ENCODE measurements at places on chromosomes 7 and 10.

- no peak for DNase-seq
Observed at GRCh38 chr7:44743750-44744149, 4.9 kb upstream of the ZMIZ2 start.

- DNase-seq, result no peak
Observed at GRCh38 chr10:71309919-71310318, 9.1 kb upstream of the SLC29A3 start.

- no peak for DNase-seq
Observed at GRCh38 chr10:124983321-124983720, 41.4 kb downstream of the ZRANB1 start.

DNA sequence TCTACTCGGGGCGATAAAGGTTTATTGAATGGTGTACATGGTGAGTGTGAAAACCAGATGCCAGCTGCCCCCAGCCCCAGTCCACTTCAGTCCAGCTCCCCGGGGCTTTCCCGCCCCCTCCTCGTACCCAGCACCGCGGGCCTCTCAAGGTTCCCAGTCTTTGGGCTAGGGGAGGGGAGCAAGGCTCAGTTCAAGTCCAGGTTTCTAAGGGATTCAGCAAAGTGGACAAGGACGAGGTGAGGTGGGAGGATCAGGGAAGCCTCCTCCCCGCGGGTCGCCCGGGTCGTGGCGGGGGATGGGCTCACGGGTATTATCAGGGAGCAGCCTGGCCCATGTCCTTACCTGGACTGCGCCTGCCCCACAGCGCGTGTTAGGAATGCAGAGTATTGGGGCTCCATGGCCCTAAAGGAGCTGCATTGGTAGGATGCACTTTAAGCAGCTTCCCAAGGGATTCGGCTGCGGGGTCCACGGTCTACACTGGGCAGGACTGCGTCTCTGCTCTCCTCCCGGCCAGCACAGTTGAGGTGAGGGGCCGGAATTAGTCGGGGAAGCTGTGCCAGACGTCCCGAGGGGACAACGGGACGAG is 541 bp upstream of the PFKFB3 start:
- no peak for DNase-seq

DNA sequence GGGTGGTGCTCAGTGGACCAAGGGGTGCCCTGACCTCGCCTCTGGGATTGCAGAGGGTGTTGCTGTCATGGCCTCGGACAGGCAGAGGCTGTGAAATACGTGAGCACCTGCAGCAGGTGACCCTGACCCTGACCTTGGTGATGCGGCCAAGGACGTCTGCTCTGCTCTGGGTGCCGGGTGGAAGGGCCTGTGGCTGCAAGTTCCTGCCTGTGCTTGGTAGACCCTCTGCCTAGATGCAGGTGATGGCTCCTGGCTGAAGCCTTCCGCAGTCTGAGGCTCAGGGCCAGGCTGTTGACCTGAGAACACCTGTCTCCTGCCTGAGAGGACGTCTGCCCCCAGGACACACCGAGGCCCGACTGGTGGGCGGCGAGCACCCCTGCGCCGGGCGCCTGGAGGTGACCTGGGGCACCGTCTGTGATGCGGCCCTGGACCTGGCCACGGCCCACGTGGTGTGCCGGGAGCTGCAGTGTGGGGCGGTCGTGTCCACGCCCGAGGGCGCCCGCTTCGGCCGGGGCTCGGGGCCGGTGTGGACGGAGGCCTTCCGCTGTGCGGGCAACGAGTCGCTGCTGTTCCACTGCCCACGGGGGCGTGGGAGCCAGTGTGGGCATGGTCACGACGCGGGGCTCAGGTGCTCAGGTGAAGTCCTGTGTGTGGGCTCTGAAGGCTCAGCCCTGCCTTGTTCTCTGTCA is 4.4 kb downstream of the SCART1 start:
- DNase-seq, result no peak

DNA sequence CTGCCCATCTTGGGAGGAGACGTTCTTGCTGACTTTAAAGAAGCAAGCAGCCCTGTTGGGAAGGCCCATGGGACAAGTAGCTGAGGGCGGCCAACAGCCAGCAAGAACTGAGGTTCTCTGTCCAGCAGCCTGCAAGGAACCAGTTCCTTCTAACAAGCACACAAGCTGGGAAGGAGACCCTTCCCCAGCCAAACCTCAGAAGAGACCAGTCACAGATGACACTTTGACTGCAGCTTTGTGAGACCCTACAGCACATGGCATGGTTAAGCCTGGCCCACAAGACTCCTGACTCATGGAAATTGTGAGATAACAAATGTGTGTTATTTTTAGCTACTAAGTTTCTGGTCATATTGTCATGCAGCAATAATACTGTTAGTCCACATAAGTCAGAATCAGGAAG is 99.9 kb downstream of the PRLHR start:
- no peak for DNase-seq

DNA sequence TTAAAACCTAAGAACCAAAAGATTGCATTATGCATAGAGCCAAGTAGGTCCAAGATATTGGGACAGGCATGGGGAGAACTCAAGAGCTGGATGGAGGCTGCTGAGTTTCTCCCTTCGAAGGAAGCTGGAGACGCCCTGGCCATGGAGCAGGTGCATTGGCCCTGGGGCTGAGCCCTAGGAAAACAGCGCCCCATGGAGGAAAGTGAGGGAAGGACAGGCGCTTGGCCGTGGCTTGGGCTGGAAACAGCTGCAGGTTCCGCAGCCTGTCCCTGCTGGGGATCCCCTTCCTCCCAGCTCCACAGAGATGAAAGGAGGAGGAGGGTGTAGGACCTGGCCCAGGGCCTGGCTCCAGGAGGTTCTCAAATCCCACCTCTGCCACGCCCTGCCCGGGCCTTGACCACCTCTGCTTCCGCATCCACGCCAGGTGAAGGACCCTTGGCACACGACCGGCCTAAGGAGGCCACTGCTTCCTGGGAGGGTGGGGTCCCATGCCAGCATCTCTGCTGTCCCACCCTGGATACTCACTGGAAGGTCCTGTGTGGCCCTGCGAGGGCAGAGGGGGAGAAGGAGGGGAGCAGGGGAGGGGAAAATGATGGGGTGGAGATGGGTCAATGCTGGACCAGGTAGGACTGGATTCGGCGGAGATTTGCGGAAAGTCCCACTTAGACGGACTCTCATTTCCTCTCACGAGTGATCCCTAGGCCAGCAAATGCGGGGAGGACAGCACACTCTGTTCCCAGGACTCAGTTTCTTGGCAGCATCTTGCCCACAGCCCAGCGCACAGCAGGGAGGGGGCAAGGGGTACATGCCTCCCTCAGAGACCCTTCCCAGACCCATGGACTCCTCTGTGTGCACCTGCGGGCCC is 258.6 kb upstream of the TCERG1L start:
- DNase-seq, result no peak

- no peak for DNase-seq
Observed at GRCh38 chr7:18684916-18685315, 189.4 kb downstream of the HDAC9 start.

- DNase-seq, result no peak
Observed at GRCh38 chr10:92799568-92799967, 48.8 kb upstream of the EXOC6 start.

DNA sequence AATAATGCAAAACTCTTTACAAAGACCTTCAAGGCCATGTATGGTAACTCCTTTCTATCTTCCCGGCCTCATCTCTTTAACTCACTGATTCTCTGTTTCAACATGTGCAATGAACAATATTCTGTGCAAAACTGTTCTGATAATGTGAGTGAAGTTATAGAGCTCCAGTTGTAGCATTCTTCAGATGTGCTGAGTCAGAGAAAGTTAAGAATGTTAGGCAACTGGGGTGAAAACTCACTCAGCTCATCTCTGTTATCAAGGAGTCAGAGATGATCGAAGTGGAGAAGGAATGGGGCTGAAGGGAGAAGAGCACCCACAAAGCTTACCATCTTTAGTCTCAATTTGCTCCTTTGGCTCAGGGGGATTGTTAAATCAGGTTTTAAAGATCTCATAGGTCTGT is 344.7 kb upstream of the NPSR1 start:
- no peak for DNase-seq

DNA sequence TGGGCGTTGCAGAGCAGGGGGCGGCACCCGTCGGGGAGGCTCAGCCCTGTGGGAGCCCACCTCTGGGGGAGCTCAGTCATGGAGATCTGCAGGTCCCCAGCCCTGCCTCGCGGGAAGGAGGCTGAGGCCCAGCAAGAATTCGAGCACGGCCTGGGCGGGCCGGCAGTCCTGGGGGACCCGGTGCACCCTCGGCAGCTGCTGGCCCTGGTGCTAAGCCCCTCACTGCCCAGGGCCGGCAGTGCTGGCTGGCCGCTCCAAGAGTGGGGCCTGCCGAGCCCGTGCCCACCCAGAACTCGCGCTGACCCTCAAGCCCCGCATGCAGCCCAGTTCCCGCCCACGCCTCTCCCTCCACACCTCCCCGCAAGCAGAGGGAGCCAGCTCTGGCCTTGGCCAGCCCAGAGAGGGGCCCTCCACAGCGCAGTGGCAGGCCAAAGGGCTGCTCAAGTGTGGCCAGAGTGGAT is 76.2 kb downstream of the TMEM26 start:
- no peak for DNase-seq

GRCh38 chr10:131724891-131725580 is 175.8 kb upstream of the PPP2R2D start:
- DNase-seq, result no peak

GRCh38 chr10:104254493-104255310 is at the start of gene GSTO1:
Gene GSTO1 (plus strand): TSS chr10:104254892. CDS start chr10:104254929, 37 bp downstream.
- DNase-seq, result peak; percentile 58

GRCh38 chr10:14299556-14299955 is 31.2 kb downstream of the FRMD4A start:
- DNase-seq, result no peak

DNA sequence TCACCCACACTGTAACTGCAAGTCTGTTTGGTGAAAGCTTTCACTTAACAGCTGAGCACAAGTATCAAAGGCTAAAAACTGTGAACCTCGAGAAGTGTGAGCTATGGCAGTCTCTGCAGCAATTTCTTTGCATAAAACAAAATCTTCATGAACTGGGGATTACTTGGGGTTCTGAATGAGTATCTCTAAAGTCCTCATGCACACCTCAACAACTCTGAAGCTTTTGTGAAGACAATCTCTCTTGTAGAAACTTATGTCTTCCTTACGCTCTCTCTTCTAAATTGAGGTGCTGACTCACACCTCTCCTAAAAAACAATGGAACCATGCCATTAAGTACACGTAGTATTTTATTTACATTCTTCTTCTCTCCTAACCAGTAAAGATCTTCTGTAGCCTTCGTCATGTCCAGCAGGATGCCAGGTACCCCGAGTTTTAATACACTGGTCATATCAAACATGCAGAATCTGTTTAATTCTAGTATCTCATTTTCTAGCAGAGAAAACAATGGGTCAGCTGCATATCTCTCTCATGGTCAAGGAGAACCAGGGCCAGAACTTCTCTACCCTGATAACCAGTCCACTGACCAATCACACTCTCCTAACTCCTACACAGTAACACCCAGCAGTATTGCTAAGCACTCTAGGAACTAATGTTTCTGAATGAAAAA is 76.9 kb downstream of the UBE2H start:
- no peak for DNase-seq

GRCh38 chr10:96137567-96137966 is 7.5 kb downstream of the ZNF518A start:
- no peak for DNase-seq

- no peak for DNase-seq
Observed at GRCh38 chr7:79282882-79283602, 170.4 kb downstream of the MAGI2 start.

DNA sequence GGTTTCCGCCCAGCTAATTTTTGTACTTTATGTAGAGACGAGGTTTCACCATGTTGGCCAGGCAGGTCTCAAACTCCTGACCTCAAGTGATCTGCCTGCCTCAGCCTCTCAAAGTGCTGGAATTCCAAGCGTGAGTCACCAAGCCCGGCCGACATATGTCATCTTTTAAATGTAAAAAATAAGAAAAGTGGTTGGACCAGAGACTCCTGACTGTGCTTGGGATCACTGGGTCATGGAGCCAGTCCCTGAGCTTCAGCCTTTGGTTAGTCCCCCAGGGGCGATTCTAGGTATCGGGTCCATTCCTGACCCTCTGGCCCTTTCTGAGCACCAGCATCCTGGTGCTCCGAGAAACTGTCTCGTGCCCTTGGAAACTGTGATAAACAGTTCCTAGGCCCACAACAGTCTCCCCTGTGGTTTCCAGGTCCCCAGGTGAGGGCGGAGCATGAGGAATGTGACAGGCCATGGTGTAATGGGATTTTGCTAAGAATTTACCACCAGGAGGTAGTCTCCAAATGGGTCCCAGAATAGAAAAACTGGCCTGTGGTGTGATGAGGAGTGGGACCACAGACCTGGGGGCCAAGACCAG is 32.8 kb downstream of the UBTD1 start:
- DNase-seq, result no peak

DNA sequence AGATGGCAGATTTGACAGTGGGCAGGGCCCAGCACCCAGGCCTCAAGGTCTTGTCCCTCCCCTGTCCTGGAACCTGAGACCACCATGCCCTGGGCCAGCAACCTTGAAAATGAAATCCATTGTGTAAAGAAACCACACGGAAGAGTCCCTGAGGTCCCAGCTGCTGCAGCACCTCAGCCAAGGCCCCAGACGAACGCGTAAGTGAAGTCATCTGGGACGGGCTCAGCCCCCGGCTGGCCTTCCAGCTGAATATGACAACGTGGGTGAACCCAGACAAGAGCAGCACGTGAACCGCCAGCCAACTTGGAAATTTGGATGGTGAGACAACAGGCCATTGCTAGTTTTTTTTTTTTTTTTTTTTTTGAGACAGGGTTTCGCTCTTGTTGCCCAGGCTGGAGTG is 70.3 kb downstream of the CYTH3 start:
- no peak for DNase-seq

- DNase-seq, result no peak
Observed at GRCh38 chr7:19213746-19214145, 68.5 kb upstream of the FERD3L start.

GRCh38 chr7:137732168-137732567 is 114.6 kb downstream of the DGKI start:
- DNase-seq, result no peak

DNA sequence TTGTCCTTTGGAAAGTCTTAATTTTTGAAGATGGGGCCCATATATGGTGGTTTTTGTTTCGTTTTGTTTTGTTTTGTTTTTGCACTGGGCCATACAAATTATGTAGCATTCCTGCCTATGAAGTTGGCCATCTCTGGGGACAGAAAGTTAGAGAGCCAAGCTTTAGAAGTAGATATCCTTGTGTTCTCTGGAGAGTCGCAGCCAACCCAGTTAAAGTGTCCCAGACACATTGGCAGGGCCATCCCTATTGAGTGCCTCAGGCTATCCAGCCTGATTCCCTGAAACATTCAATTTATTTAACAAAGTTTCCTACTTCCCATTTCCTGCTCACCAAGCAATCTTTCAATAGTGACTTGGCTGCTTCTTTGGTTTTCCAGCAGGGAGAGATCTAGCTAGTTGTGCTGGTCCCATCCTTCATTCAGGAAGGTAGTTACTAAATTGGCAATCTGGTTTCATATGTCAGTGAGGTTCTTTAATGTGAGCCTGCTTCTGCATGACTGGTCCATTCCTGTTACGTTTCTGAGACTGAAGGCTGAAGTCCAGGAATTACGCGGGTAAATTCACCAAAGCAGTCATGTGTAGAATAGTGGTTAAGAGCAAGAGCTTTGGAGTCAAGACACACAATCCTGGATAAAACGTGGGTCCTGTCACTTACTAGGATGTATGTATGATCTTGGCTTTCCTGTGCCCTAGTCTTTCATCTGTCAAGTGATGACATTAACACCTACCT is 49.3 kb upstream of the HBP1 start:
- DNase-seq, result no peak

GRCh38 chr7:5997210-5997808 is 11.5 kb downstream of the PMS2 start:
- DNase-seq, result peak; percentile 40

- DNase-seq, result no peak
Observed at GRCh38 chr10:75394221-75394620, 7.3 kb downstream of the ZNF503 start.

Data from midbrain (tissue), 1 donor.